Glutamatergic neuron (in vitro differentiated cells): ENCODE measurements at places on chromosomes 1 and 21. TPM values are rescaled to one million over a fixed set of nuclear protein-coding genes. Genes with fewer than 3 reads are reported as not detected.

The NR1I3 gene
- total RNA-seq: not detected

The LPAR3 gene
- 14.0 TPM for total RNA-seq

The AADACL4 gene
- total RNA-seq: not detected

The NECTIN4 gene
- total RNA-seq: 0.39 TPM

The ARTN gene
- not detected for total RNA-seq

The GCSAML gene
- total RNA-seq: not detected

The GFI1 gene
- not detected for total RNA-seq

The CRNN gene
- total RNA-seq: not detected

DNA sequence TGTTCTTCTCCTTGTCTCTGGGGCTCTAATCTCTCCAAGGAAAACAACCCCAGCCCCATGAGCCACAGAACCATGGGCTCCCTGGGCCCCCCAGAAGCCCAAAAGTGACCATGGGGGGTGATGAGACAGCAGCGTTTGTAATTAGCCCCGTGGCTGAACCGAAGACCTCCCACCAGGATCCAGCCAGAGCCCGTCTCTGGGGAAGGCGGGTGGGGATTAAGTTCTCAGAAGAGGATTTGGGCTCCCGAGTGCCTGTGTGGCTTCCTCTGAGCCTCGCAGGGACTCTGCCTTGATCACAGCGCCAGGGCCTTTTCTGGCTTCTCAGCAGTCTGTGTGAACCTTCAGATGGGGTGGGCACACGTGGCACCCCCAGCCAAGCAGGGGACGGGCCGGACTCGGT is 77.0 kb downstream of the ALPL start:
- no peak for DNase-seq

GRCh38 chr1:150001415-150001814 is 9.1 kb downstream of the OTUD7B start:
- DNase-seq: no peak

GRCh38 chr1:47214549-47214948 is 17.5 kb downstream of the TAL1 start:
- no peak for DNase-seq

DNA sequence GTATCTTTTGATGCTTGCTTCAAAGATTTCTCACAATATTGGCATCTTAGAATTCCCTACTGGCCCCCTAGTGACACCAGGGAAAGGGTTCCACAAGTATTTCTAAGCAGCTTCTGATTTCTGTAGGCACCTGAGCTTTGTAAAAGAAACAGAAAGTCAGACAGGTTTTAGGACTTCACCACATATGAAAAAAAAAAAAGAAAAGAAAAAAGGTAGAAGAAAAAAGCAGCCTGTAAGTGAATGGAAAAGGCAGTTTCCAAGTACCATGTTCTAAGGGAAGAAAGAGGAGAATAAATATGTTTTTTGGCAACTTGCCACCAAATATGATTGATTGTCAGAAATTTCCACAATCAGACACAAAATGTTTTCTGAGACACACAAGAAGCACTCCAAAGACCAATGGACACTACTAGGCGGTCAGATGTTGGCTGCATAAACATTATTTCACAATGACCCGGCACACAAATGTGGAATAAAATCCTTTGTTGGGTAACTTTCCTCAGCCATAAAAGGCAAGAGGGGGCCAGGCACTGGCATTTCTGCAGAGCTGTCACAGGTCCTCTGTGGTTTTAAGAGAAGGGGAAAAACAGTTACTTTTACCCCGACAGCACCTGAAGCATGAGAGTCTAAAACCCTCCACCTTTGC is 12.7 kb upstream of the CPLANE2 start:
- DNase-seq: no peak

DNA sequence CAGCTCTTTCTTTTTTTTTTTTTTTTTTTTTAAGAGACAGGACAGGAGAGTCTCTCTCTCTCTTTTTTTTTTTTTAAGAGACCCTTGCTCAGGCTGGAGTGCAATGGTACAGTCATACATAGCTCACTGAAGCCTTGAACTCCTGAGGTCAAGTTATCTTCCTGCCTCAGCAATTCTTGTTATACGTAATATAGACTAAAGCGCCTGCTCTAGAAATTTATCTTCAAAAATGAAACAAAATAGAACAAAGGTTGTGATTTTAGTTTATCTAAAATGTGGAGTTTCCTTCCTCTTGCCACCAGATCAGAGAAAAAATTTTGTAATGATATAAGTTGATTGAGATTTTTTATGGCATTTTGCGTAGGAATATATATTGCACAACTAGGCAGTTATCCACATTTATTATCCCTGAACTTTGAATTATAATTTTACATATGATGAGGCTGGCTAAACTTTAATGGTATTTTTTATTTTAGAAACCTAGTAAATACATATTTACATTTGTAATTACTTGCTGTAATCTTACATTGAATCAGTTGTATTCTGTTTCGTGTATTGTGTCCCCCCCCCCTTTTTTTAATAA is 44.2 kb downstream of the MTF2 start:
- DNase-seq: no peak

GRCh38 chr1:204583909-204584632 is 67.9 kb downstream of the MDM4 start:
- DNase-seq: no peak

GRCh38 chr1:159058751-159059150 is 17.8 kb downstream of the AIM2 start:
- DNase-seq: no peak

- no peak for DNase-seq
These were observed 31.3 kb downstream of the CA6 start for GRCh38 chr1:8976896-8977450.

GRCh38 chr1:114152508-114153260 is 985 bp downstream of the SYT6 start:
- peak; percentile 75 for DNase-seq

- DNase-seq: no peak
These were observed 67.7 kb downstream of the SDCCAG8 start for GRCh38 chr1:243323491-243323890.

DNA sequence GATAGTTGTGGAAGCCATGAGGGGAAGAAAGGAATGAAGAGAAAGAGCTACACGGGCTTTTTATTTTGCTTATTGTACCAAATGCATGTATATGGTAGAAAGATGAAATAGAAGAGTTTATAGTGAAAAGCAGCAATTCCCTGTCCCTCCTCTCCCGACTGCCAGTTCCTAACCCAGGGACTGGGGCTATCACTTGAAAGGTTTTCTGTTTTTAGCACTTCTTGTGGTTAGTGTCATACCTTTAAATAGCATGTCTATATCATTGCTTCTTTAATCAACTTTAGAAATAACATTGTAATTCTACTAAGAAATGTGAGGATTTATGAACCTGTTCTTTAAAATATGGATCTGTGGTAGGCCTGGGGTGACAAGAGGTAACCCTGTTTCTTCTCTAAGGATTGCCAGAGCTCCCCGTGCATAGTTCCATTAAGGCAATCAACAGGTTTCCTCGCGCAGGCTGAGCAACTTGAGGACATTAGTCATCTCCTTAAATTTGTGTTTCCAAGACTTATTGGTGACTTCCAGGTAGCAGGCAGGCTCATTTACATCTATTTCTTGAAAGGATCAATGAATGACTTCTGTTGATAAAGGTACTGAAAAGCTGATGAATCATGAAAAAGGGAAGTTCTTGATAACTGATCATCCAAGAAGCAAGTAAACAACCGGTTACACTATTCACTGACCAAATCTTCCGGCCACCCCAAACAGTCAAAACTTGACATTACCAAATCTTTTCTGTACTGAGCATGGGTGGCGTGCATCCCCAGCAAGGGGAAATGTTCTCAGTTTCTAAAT is 37.8 kb upstream of the S1PR1 start:
- no peak for DNase-seq

DNA sequence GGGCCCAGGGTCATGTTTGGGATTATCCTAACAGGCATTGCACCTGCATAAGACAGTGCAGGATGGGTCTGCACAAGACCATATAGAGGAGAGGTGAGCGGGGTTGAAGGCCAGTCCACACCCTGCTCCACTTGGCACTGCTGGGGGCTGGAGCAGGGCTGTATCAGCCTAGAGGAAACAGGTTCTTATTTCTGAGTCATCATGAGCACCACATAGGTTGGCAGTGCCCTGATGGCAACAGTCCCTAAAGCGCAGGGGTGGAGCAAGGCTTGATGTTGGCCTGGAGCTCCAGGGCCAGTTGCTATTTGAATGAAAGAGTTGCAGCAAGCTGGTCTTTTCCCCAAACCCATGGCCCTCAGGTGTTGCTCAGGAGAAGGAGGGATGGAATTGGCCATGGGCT is 29.8 kb upstream of the BMP8B start:
- DNase-seq: no peak

DNA sequence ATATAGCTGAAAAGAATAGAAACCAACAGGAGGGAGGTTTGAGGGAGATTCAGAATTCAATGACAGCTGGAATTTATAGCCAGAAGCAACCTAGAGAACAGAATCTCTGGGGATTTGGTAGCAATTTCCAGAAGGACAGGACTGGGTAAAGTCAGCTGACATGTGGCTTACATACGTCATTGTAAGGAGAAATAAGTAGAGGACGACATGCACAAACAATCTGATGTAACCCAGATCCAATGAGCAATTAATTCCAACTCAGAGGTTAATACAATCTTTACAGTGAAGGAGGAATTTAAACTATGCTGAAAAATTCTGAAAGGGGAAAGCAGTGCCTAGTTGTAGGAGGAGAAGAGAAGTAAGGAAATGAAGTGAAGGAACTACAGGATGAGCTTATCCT is 383.9 kb downstream of the PTBP2 start:
- DNase-seq: no peak

- DNase-seq: no peak
These were observed 817 bp downstream of the EXTL1 start for GRCh38 chr1:26022404-26022779.

DNA sequence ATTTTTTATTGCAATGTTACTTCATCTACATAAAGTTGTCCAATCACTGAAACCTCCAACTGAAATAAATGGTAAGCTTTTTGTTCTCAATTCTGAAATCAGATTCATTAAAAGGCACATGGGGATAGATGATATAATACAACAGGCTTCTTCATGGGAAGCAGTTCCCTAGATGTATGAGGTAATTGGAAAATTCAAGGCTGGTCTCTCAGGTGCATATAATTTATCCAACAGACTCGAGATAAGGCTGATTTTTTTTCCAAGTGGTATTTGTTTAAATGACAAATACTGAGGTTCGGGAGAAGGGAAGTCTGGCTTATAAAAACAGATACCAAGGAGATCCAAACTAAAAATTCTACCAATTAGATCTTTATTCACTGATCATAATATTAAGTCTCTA is 14.2 kb downstream of the TRIM45 start:
- no peak for DNase-seq

DNA sequence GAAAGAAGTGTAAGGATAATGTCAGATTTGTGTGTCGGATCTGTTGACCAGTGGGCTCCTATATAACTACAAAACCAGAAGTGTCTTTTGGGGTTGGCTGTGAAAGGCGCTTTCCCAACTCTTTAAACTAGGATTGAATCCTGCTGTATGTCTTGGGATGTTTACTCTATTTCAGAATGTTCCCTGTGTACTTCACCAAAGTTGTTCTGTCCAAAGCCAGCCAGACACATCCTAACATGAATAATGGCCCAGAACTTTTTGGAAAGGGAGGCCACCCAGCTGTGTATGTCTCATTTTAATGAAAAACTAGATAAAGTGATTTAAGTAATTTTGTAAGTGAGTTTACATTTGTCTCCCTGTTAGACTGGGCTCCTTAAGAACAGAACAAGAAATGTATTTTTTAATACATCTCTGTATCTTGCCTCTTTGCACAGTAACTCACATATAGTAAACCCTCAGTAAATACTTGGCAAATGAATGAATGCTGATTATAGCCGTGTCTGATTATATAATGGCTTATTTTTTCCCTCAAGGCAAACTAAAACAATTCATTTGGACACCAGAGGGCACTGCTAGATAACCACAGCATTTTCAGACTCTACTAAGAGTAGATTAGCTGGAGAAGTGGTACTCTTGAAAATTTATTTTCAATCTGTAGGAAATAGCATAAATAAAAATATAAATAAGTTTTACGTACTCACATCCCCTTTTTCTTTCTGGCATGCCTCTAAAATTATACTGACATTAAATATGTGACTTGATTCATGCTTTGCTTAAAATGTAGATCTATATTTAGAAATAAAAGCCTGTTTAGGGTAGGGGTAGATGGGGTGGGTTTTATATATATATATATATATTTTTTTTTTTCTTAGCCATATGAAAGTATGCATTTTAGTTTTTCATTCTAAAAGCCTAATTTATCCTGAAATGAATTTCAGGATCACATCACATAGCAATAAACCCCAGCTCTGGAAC is 23.8 kb downstream of the TSEN15 start:
- no peak for DNase-seq

DNA sequence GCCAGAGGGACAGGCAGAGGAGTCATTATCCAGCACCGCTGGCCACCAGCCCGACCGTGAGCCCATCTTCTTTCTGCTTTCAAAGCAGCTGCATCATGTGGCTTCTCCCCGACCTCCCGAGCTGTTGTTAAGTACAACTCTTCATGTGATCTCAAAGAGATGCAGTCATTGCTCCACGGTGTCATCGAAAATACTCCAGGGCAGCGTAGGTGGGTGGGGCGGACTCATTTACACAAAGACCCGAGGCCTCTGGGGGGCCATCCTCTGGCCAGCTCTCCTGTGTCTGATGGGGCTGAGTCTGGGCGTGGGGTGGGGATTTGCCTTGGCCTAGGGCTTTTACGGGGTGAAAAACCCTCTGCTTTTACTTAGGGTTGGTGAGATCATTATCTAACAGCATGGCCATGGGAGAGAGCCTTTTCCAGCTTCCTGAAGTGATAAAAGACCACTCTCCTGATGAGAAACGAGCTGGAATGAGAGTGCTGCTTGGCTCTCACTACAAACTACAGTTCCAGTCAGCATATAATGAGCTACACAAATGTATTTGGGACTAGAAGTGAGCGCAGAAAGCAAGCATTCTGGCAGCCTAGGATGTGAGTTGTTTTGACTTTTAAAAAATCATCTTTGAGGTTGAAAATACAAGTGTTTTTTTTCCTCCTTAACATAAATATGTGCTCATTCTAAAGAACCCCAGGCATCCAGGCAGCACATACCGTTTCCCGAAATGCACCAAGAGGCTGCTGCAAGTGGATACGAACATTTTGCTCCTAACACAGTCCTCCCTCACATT is 165.0 kb downstream of the RHOU start:
- DNase-seq: no peak

GRCh38 chr1:184647471-184647870 is 107.2 kb downstream of the EDEM3 start:
- DNase-seq: no peak

GRCh38 chr1:181759481-181759880 is 276.2 kb downstream of the CACNA1E start:
- no peak for DNase-seq

DNA sequence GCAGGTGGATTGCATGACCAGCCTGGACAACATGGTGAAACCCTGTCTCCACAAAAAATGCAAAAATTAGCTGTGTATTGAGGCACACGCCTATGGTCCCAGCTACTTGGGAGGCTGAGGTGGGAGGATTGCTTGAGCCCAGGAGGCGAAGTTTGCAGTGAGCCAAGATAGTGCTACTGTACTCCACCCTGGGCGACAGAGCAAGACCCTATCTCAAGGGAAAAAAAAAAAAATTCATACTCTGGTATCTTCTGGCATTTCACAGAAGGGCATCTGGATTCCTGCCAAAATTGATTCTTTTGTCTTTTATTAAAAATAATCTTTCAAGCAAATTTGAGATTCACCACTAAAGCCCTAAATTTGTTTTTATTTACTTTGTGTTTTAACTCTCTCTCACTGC is 19.2 kb downstream of the CLIC4 start:
- no peak for DNase-seq
